ENCODE measurements at places on chromosomes 6 and 20. TPM values are rescaled to one million over a fixed set of nuclear protein-coding genes. Genes with fewer than 3 reads are reported as not detected.

The PRSS16 gene
- total RNA-seq = 3.5 TPM

The PTCRA gene
- not detected for total RNA-seq

The STX7 gene
- total RNA-seq = 9.6 TPM

The RBPJL gene
- not detected for total RNA-seq
